ENCODE measurements at places on chromosomes 6 and 20.

- no peak for DNase-seq
Measured at GRCh38 chr6:30590509-30590908, 19.3 kb downstream of the ABCF1 start.

- DNase-seq = no peak
Measured at GRCh38 chr6:45872827-45873365, 142.8 kb downstream of the CLIC5 start.

GRCh38 chr20:62304331-62305148, 1.7 kb downstream of the ADRM1 start:
- no peak for DNase-seq

DNA sequence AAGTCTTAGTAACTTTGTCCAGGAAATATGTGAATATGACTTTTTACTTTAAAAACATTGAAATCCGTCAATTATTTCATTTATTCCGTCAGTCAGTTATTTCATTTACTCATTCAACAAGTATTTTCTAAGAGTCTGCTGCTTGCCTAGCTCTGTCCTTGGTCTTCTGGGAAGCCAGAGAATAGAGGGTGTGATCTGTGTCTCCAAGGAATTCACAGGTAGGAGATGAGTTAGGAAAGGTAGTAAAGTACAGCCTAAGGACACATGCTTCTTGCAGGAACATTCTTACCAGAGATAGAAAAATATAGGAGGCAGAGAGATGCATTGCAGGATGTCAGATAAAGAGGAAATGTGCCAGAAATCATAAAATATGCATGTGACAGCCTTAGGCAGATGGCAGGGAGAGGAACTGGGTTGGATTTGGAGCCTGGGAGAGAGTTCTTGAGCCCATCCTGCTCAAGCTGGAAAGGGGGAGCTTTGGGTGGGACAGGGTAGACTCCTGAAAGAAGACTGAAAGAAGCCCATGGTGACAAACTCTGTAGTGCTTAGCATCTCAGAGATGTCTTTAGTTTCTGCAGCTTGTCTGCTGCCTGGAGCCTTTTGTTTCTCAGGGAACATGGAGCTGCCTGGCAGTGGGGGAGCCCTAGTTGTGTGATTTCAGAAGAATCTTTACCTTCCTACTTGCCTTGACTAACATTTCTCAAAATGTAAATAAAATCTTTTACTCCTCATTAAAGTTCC, 3.5 kb downstream of the SH3BGRL2 start:
- DNase-seq = no peak

- peak; percentile 68 for DNase-seq
Measured at GRCh38 chr6:110875548-110876169, 1.1 kb downstream of the AMD1 start.

DNA sequence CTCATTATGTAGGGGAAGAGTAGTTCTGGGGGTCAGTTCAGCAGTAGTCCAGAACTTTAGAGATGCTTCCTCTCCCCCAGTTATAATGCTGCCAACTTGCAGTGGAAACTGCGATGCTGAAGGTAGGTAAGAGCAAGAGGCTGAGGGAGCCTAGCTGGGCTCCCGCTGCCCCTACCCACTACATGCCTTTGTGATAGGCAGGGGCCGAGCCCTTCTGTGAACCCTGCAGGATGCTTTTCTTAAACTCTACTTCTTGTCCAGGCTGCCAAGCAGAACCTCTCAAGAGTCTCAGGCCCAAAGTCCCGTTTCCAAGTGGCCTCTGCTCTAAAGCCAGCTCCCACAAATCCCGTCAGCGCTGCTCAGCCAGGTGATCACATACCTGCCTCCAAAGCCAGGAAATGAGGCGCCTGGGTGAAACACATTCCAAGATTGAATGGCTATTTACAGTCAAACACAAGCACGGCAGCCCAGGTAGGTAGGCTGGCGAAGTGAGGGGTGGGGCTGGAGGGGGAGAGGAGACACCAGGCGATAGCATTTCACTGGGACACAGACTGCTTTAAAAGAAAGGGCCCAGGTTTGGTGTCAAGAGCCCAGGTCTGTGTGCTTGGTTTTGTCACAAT, 150.7 kb downstream of the CD24 start:
- no peak for DNase-seq

DNA sequence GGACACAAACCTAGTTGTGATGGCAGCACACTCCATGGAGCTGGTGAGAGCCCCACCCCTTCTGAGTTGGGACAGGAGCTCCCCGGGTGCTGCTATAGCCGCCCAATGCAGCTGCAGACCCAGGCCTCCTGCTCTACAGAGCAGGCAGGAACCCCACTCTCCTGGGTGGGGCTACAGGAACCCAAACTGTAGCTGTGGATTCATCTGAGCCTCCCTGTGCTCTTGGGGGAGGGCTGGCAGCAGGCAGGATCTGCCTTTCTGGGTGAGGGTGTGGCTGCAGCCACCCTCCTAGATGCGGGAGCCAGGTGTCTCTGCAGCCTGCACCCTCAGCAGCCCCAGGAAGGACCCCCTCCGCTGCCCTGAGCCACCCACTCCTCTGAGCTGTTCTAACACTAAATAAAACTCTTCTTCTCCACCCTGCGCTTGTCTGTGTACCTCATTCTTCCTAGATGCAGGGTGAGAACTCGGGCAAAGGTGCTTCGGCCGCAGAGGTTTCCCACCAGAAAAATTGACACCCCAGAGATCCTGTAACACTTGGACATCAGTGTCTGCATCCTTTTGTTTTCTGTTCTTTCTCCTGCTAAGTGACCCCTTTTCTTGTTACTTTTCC, 55.2 kb upstream of the KIF13A start:
- DNase-seq = no peak

GRCh38 chr6:154388803-154389202, 32.2 kb upstream of the IPCEF1 start:
- no peak for DNase-seq

DNA sequence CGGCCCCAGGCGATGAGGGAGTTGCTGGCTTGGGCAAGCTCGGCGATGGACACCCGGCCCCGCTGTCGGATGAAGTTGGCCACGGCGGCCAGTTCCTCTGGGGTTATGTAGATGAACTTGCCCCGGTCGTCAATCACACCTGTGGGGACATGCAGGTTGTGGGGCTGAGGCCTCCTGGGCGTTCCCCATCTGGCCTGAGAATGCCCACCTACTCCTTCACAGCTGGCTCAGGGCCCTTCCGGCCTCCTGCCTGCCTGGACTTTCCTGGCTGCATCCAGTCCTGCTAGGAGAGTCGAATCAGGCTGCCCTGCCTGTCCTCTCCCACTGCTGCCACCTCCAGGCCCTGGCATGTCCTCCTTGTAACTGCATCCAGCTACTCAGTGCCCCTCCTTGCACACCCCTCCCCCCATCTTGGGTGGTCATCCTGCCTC, 13.8 kb downstream of the DDRGK1 start:
- DNase-seq = no peak

GRCh38 chr20:48246061-48246790, 460.9 kb upstream of the SULF2 start:
- no peak for DNase-seq

- no peak for DNase-seq
Measured at GRCh38 chr6:2147766-2148448, 97.5 kb downstream of the GMDS start.

GRCh38 chr6:11055127-11055627, 11.1 kb upstream of the ELOVL2 start:
- DNase-seq = no peak

GRCh38 chr6:149373511-149373910, 26.6 kb upstream of the SUMO4 start:
- no peak for DNase-seq

- no peak for DNase-seq
Measured at GRCh38 chr20:34956041-34956458, 382 bp downstream of the MYH7B start.

DNA sequence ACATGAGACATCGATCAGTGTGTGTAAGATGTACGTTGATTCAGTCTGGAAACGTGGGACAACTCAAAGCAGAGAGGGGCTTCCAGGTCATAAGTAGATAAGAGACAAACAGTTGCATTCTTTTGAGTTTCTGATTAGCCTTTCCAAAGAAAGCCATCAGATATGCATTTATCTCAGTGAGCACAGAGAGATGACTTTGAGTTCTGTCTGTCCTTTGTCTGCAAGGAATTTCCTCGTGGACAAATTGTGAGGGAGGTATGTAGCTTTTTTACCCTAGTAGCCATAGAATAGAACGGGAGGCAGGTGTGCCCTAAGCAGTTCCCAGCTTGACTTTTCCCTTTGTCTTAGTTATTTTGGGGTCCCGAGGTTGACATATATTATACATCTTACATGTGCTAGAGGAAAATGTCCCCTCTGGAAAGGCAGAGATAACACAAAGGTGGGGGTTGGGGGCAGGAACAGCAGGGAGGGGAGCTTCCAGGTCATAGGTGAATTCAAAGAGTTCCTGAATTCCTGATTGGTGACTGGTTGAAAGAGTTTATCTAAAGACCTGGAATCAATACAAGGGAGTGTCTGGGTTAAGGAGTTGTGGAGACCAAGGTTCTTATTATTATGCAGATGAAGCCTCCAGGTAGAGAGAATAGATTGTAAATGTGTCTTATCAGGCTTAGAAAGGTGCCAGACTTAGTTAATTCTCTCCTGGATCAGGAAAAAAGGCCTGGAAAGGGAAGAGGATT, 237.0 kb downstream of the NFATC2 start:
- no peak for DNase-seq

GRCh38 chr6:118252474-118252873, 295.6 kb upstream of the PLN start:
- no peak for DNase-seq

- DNase-seq = no peak
Measured at GRCh38 chr20:20624914-20625313, 87.5 kb downstream of the RALGAPA2 start.

GRCh38 chr6:107656883-107657282, 167.0 kb downstream of the SOBP start:
- no peak for DNase-seq

DNA sequence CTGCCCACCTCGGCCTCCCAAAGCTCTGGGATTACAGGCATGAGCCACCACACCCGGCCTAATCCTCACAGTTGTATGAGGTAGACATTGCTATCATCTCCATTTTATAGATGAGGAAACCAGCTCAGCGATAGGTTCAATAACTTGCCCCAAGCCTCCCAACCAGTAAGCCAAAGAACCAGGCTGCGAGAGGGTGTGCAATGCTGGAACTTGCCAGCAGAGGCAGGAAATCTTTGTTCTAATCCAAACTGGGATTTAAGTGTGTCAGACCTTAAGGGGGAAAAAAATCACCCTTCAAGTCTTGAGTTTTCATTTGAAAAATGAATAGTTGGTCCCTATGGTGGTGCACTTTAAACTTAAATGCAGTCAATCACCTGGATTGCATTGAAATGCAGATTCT, 20.1 kb upstream of the RNGTT start:
- DNase-seq = no peak

GRCh38 chr6:143742955-143743255, 65.1 kb downstream of the PHACTR2 start:
- no peak for DNase-seq

Data from effector CD4-positive, alpha-beta T cell (primary cell).